ENCODE measurements at places on chromosomes 4 and X. TPM values are rescaled to one million over a fixed set of nuclear protein-coding genes. Genes with fewer than 3 reads are reported as not detected.

The RHOH gene
- total RNA-seq, result not detected

The GATA1 gene
- total RNA-seq, result not detected

The TLR3 gene
- 0.51 TPM for total RNA-seq

The CXCL13 gene
- total RNA-seq, result not detected

The GPR34 gene
- total RNA-seq, result not detected

The VCX2 gene
- not detected for total RNA-seq

The GRK4 gene
- total RNA-seq, result 3.9 TPM

The NIPAL1 gene
- 0.39 TPM for total RNA-seq

The THAP9 gene
- total RNA-seq, result 5.0 TPM

The SOWAHB gene
- total RNA-seq, result under 0.01 TPM
